ENCODE measurements at places on chromosomes 4 and X.

DNA sequence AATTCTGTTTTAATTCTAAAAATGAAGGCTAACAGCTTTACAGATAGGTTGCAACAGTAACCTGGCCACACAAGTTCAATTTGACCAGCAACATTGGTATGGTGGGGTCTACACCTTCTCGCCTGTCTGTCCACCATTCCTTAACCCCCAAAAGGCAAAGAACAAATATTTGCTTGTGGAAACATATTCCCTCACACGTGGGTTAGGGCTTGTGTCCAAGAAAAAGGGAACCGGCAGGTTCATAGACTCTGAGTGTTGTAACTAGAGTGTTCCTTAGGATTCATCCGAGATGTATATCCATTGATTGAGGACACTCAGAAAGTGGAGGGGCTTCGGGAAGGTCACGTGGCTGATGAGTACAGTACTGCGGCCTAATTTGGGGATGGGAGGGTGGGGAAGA is 54.1 kb downstream of the C4orf51 start:
- DNase-seq, result no peak

DNA sequence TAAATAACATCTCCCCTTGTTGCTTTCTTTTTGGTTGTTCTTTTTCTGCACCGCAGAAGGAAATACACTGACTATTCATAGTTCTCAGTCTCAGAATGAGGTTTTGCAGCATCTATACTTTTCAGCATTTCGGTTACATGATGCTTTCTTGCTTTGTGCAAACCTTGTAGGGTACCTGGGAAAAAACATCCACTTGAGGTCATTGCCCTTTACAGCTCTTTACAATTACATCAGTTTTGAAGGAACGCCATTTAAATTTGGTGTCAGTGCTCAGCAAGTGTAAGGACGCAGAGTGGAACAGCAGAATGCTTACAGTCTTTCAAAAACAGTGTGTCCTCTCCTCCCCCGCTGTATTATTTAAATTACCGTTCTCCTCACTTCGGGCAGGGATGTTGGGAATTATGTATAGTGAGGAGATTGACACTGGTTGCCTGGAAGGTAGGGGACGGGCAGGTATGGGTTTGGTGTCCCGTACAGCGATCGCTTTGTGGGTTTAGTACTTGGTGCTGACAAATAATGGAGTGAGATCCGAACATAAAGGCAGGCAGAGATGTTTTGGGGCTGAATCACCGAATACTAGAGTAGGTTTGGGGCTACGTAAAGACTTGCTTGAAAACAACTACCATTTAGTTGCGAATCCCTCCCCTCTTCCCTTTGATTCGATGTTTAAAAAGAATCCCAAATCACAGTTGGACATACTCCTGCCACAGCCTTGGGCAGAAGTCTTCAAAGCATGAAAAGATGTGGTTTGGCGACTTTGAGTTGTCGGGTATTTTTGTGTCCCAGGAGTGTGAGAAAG is 2.0 kb upstream of the NKX3-2 start:
- no peak for DNase-seq

GRCh38 chrX:29746326-29746725 is 469.0 kb upstream of the MAGEB2 start:
- no peak for DNase-seq

DNA sequence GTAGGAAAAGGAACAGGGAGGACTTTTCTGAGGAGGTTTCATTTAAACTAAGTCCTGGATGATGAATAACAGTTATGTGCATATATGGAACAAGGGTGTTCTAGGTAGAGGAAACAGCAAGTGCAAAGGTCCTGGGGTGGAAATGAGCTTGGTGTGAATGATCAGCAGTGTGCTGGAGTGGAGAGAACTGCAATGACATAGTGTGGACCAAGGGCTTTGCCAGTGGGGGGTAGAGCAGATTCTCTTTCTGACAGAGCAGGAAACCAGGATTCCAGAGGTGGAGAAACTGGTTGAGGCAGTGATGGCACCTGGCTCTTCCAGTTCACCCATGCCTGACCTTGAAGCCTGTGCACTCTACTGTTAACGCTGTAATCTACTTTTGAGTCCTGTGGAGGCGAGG is 1.7 kb downstream of the PPP1R3F start:
- DNase-seq, result no peak

GRCh38 chrX:19747652-19748610 is 139.5 kb downstream of the SH3KBP1 start:
- peak; percentile 82 for DNase-seq

DNA sequence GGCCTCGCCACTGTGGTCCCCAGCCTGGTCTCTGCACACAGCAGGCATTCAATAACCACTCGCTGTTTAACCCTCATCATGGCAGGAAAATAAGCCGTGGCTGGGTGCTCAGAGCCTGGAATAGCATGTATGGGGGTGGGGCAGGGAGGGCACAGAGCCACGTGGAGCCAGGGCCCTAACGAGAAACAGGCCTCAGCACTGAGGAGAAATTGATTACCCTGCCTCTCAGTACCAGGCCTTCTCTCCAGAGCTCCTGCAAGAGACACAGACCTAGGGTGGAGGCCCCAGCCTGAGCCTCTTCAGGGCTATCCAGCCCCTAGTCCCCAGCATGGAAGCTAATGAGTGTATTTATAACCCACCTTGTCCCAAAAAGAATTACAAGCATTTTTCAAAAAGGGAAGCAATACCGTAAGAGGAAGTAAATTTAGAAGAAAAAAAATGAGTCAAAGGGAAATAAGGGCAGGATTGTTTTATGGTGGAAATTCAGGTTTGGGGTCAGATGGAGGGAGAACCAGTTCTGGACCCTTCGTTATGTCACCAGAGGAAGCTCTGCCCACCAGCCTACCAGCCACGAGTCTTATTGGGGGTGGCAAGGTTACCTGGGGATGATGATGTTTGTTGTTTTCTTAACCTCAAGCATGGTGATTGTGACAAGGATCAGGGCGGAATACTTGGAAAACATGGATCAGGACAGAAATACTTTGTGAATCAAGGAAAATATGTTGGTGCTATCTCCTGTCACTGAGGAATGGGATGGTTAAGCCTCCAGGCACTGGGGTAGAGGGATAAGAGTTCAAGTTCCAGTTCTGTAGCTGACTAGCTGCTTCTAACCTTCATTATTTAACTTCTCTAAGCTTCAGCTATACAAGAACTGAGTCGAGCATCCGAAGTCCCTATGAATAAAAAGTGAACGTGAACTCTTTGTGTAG is 101.9 kb upstream of the RBPJ start:
- no peak for DNase-seq
